Activated CD8-positive, alpha-beta memory T cell treated with anti-CD3 and anti-CD28 coated beads for 4 hours (primary cell): ENCODE measurements at places on chromosomes 2 and 18.

DNA sequence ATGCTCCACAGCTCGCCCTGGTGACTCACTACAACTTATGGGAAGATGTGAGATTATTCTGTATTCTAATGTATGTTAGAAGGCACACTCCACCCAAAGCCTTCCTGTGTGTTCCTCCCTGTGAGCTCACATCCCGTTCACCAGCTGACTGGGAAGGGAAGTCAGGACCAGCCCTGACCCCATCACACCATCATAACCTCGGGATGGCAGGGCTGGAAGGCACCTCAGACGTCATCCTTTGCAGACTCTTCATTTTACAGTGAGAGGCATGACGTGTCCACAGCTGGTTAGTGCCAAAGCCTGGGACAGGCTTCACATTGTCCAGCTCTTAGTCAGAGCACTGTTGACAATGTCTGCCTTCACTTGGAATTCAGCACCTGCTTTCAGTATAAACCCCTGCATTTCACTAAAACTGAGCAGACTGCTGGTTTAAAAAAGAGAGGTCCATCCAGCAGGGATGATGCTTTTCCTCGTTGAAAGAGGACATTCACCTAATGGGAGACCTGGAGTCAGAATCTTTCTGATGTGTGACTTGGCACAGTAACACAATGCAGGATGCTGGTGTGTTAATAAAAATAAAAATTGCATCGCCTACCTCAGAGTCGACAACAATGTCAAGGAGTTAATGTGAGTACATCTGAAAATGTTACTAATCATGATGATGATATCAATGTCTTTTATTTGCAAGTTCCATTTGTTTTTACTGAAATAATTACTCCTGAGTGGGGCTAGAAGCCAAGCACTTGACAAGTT lies 418.0 kb upstream of the TNP1 start:
- DNase-seq, result no peak

DNA sequence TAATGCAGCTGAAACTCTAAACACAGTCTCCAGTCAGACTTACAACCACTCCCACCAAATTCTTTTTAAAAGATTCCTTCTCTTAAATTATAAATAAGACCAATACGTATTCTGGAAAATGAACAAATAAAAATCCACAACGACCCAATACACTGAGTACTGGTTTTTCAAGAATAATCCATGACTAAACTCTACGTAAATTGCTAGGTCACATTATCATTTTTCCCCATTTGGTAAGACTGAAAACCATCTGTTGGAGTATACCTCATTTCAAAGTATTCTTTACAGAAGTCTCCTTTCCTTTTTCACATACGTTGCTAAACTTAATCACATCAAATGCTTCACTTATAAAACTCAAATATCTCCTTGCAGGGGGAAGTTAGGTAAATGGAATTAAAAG lies 6.0 kb downstream of the ZNF516 start:
- DNase-seq, result no peak

DNA sequence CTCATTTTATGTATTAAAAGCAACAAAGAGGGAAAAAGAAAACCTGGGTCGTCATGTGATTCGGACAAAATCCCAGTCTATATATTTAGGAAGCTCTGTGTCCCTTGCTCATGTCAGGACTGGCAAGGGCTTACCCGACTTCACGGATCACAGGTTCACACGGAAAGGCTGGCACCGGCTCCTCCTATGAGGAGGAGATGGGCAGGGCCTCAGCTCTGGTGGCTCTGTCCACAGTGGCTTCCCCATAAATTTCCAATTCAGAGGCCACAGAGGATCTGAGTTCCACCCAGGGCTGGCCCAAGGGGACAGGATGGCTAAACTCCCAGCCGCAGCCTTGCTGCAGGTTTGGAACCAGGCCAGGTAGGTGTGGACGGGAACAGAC lies 186.8 kb downstream of the BCL2 start:
- DNase-seq, result no peak

GRCh38 chr2:48531141-48531648 lies 1.2 kb downstream of the STON1 start:
- DNase-seq, result no peak

DNA sequence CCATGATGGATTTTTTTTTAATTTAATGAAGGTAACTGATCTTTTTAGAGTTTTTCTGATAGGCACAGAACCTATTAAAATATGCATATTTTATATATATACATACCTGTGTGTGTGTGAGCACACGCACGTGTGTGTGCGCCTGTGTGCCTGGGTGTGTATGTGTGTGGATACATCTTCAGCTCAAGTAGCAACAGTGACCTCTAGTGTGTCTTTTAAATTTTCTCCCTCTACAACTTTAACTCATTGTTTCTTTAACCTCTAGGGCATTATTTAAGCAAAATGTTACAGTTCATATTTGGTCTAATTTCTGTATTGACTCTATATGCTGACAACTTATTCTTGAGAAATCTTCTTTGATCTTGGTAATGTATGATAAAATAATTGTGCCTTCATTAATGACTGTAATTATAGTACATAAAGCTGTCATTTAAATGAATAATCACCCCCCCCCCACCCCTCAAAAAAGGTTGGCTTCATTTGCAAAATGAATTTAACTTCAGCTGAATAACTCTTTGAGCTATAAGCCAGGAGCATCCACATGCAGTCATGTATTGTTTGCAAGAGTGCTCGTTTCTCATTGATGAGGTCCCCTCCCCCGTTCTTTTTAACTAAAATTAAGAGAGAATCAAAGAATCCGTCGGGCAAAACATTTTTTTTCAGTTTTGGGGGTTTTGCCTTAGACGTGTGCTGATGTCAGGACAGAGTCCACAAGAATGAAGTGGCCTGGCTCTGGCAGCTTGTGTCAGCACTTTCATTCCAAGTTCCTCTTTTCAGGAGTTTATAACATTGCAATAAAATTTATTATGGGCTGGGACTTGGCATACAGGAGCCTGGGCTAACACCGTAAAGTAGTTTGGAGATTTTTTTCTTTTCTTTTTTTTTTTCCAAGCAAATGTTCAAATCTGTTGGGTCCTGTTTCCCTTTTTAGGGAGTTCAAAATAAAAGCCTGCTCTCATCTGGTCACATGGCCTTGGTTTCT lies 80.0 kb downstream of the ETAA1 start:
- DNase-seq, result no peak

- no peak for DNase-seq
Observed at GRCh38 chr2:37619230-37619958, 52.0 kb downstream of the CDC42EP3 start.

GRCh38 chr18:24063121-24063731 lies 48.7 kb downstream of the TTC39C start:
- DNase-seq, result no peak

GRCh38 chr2:219457784-219458369 lies 23.2 kb downstream of the SPEG start:
- DNase-seq, result no peak

GRCh38 chr2:17830053-17831034 lies 14.1 kb downstream of the MSGN1 start:
- DNase-seq, result no peak

- peak; percentile 4 for DNase-seq
Observed at GRCh38 chr2:149160701-149161217, 122.3 kb downstream of the LYPD6B start.

DNA sequence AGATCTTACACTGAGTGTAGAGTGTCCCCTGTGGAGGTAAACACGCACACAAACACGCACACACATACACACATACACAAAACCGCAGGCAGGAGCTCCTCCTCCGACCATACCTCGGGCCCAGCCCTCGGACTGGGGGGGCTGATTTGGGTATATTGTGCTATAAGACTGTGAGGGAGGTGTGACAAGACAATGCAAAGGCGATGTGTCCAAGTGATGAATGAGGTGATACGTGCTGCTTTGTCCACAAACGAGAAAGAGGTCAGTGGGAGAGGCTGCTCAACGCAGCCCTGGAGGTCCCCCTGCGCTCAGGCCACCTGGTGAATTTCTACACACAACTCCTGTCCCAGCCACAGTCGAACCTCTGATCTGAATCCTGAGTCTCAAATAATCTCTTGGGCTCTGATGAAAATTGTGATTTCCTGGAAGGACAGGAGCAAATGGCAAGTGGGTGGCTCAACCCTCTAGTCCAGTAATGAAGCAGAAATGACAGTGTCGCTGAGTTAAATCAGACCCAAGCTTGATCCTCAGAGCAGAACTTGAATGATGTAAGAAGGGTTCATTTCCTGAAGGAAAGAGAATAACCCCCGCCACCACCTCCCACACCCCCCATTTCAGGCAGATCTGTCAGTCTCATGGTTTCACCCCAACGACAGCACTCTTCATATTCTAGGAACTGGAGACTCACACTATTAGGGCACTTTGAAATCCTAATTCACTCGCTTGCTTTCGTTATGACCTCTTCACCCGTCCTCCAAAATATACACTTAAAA lies 48.9 kb upstream of the ASXL2 start:
- no peak for DNase-seq

DNA sequence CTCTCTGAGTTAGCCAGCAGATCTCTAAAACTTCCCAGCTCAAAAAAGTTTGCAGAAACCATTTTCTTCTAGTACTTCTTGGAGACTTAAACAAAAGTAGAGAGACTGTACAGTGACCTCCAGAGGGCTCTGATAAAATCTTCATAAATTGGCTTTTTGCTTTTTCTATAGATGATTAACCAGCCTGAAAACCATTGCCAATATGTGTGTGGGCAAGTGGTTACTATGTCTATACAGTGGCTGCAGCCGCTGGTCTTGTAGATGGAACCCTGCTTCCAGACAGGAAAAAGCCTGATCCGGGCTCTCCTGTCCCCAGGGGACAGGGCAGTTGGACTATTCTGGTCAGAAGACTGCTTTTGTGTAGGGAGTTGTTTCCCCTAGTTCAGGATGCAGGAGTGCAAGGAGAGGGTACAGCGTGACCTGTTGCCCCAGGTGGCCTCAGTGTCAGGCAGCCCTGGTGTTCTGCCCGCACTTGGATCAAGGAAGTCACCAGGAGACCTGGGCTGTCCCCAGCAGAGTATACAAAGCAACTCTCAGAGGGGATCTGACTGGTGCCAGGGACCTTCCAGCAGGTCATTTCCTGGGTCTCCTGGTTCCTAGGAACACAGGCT lies 7.3 kb upstream of the PTPRM start:
- DNase-seq, result no peak

DNA sequence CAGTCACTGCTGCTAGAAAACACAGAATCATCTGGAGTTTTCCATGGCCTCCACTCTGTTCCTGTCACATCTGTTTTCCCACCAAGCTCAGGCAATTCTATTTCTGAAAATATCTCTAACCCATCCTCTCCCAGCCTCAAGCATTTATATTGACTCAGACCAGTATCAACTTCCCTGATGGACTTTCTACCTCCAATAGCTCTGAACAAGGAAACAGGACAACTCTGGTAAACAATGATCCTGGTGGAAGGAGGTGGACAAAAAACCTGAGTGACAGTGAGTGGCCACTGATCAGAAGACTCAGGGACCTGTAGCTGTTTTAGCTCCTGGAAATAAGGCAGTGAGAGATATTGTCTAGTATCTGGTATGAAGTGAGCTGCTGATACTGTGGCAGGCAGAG lies 23.4 kb downstream of the BMP10 start:
- DNase-seq, result no peak

- no peak for DNase-seq
Observed at GRCh38 chr2:161367675-161368074, 48.4 kb upstream of the TBR1 start.

GRCh38 chr2:138536740-138537139 lies 35.2 kb downstream of the SPOPL start:
- no peak for DNase-seq

DNA sequence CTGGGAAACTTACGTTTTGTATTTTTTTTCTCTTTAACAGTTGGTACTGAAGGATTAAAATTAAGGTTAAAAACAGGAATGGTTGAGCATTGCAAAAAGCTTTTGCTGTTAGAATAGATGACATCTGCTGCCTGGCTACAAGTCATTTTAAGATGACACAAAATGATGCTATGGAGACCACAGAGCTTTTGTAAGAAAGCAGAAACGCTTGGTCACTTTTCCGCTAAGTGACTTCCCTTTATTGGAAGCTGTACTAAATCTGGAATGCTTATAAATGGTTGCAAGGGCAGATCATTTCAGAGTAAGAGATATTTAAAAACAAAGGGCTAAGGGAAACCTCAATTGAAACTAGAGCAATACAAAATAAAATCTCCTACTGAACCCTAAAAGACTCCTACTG lies 544.0 kb downstream of the STK39 start:
- DNase-seq, result no peak

DNA sequence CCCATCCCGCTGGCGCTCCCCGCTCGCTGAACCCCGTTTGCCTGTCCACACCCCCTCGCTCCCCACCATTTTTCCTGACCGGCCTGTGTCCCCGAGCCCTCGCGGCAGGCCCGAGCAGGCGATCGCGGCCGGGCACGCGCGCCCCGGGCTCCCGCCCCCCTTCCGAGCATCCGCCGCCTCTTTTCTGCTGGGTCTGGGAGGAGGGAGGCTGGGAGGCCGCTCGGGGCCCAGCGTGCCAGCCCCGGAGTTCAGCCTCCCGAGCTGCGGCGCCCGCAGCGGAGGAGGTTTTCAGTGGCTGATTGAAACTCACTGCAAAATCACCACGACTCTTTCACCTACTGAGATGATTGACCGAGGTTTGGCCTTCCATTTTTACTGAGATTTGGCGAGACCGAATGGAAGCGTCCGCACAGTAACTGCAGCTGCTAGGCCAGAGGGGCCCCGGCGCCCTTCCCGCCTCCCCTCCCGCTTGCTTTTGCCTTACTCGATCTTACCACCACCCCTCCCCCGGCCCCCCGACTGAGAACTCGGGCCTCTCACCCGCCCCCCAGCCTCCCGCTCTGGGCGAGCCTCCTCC lies 4.8 kb downstream of the SOX11 start:
- no peak for DNase-seq

DNA sequence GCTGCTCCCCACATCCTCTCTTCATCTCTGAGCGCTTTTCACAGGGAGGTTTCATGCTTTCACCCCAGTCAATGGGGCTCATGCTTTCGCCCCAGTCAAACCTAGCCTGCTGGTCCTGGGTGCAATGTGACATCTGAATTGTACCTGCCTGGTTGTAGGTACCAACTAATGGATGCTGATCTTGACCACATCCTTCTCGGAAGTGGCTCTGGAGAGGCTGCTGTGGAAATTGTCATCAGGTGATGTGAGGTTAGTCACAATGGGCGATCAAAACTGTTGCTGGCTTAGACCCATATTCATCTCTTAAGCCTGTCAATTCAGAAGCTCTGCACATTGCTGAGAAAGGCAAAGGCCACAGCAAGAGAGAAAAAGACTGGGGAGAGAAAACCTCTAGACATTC lies 32.7 kb upstream of the ALKAL2 start:
- no peak for DNase-seq

GRCh38 chr2:119015845-119016244 lies 73.9 kb downstream of the MARCO start:
- no peak for DNase-seq

GRCh38 chr2:64975232-64975821 lies 13.9 kb upstream of the SLC1A4 start:
- no peak for DNase-seq

- no peak for DNase-seq
Observed at GRCh38 chr2:150535176-150535575, 47.7 kb upstream of the RND3 start.

GRCh38 chr2:64482765-64483504 lies 29.0 kb downstream of the LGALSL start:
- no peak for DNase-seq

- no peak for DNase-seq
Observed at GRCh38 chr2:23385748-23386338, 864 bp downstream of the KLHL29 start.

GRCh38 chr2:180662521-180662920 lies 317.9 kb upstream of the UBE2E3 start:
- no peak for DNase-seq
